Stimulated activated CD4-positive, alpha-beta T cell treated with anti-CD3 and anti-CD28 coated beads, Interleukin-15, amount 100 ng/mL, for 1 hour (primary cell): ENCODE measurements at places on chromosomes 3 and 15.

GRCh38 chr3:66113542-66113941 is 74.8 kb upstream of the MAGI1 start:
- DNase-seq = no peak

DNA sequence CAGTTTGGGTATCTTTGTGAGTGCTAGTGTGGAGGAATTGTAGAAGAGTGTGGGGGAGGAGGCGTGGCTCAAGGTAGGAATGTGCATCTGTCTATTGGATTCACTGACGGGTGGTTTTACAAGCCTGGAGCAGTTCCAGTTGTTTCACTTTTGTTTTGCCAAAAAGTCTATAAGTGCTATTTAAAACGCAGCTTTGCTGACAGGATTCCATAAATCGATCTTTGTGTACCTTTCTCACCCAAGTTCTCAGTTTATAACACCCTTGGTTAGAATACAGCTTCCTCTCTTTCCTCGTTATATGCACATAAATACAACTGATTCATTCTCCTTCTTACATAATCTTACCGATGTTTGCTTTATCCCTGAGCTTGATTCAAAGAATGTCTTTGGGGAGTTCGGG is 123.2 kb upstream of the UBE2E2 start:
- DNase-seq = no peak

DNA sequence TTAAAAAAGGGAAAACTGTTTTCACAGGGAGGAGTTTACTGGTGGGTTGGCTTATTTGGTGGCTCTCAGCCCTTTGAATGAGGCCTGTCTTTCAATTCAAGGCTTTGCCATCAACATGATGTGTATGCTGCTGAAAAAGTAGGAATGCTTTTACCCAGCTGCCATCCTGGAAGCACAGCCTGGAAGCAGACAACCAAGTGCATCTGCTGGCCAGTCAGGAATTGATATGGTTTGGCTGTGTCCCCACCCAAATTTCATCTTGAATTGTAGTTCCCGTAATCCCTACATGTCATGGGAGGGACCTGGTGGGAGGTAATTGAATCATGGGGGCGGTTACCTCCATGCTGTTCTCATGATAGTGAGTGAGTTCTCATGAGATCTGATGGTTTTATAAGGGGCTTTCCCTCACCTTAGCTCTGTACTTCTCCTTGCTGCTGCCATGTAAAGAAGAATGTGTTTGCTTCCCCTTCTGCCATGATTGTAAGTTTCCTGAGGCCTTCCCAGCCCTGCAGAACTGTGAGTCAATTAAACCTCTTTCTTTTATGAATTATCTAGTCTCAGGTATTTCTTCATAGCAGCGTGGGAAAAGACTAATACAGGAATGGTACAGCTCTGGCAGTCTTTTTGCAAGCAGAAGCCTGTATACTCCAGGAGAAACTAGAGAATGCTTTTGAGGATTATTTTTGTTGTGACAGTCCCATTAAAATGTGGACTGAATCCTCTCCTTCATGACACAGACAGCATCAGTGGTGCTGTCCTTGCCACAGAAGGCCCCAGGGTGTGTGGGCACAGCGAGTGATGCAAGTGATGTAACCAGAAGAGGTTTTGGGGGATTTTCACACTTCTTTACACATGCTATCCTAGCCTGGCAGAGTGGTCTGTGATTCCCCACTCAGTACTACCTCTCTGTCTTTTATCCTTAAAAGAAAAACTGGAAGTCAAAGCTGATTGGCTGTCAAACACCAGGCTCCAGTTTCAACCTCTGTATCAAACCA is 20.0 kb downstream of the PLCL2 start:
- DNase-seq = no peak

- no peak for DNase-seq
These were observed 2.6 kb upstream of the CHSY1 start for GRCh38 chr15:101254157-101255050.

DNA sequence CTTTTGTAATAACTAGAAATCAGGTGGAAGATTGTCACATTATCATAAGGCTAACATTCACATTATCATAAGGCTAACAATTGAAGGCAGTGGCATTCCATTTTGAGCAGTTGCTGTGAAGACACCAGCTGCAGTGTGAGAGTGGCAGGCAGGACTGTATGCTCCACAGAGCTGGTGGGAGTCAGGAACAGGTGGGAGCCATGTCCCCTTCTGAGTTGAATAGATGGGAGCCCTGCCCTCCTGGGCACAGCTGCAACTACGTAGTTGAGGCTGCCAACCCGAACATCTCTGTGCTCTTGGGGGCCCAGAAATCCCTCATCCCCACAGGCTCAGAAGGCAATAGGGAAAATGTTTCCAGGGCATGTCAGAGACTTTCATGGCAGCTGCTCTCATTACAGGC is 1627.6 kb downstream of the SI start:
- no peak for DNase-seq

- DNase-seq = no peak
These were observed 78.5 kb upstream of the CCNL1 start for GRCh38 chr3:157238457-157238856.

DNA sequence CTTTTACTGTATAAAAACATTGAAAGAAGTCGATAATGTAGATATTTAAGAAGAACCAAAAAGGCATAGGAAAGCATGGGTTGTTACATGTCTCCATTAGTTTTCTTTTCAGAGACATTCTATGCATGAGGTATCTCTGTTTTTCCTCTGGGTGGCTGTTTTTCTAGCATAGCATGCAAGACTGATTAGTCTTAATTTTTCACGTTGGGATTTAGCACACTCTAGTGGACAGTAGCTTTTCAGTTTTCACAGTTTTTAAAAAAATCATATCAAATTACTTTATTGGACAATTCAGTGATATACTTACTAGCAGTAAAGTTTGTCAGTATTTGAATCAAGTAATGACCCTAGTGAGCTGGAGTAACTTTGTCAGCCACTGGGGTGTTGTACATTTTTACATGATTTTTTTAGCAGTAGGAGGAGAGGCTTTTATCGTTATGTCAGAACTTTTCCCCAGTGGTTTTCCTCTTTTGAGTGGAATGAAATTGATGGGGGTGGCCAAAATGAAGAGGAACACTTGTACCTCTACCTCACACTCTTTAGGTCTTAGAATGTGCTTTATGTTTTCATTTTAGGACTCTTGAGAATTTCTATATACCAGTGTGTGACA is 57.2 kb downstream of the SEC22A start:
- no peak for DNase-seq

GRCh38 chr15:55289011-55289745 is 435 bp downstream of the RAB27A start:
- no peak for DNase-seq

- DNase-seq = no peak
These were observed 151.1 kb upstream of the ARHGEF26 start for GRCh38 chr3:153970047-153970446.

GRCh38 chr3:133855002-133855370 is 40.7 kb downstream of the RAB6B start:
- DNase-seq = no peak

DNA sequence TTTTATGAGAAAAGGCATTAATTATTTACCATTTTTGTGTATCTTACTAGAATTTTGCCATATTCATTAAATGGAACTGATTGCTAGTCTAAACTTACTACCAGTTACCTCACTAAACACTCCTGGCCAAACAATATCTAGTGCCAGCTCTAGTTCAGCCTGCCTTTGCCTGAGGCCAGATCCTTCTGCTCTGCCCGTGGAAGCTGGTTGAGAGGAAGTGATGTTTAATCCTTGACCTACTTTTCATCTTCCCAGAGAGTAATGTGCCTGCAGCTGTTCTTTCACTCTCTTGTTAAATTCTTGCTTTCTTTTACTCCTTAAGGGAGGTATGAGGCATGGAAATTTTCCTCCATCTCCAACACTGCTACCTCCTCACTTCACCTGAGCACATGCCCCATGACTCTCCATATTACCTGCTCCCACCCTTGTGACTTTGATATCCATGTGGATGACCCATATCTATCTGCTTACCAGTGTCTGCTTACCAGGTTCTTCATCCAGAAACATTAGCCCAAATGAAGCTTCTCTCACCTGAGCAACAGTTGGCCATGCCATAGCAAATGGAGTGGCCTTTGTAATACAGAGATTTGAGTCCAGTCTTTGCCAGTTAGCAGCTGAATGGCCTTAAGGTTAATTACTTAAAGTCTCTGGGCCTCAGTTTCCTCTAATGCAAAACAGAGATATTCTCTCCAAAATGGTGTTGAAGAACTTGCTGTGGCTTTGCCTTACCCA is 53.4 kb downstream of the UBE2E1 start:
- no peak for DNase-seq

- DNase-seq = no peak
These were observed 167.0 kb downstream of the TLE3 start for GRCh38 chr15:69930754-69931153.

DNA sequence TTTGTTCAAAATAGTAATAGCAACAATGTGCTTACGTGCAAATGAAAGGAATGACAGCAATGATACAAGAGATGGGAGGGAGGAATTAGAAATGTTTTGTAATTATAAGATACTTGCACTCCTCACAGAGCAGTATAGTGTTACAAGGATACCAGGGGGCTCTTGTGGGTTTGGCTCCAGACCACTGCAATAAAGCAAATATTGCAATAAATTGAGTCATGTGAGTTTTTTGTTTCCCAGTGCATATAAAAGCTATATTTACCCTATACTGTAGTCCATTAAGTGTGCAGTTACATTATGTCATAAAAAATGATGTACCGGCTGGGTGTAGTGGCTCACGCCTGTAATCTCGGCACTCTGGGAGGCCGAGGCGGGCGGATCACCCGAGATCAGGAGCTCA is 864.3 kb downstream of the NSUN3 start:
- DNase-seq = no peak

DNA sequence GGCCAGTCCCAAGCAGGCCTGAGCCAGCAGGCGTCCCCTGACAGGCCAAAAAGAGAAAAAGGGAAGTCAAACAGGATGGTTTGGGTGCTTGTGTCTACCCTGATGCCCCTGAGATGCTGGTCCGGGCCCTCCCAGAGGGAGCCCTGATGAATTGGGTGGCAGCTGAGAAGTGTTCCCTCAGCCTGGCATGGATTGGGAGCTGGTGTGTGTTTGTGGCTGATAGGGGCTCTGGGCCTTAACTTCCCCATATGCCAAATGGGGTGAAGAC is 1.4 kb downstream of the FBLN2 start:
- DNase-seq = no peak

- no peak for DNase-seq
These were observed 6.4 kb downstream of the TMIE start for GRCh38 chr3:46707601-46708011.

GRCh38 chr3:9679476-9680080 is 24.1 kb upstream of the CPNE9 start:
- DNase-seq = no peak

- no peak for DNase-seq
These were observed 47.4 kb downstream of the SCN5A start for GRCh38 chr3:38601956-38602550.

DNA sequence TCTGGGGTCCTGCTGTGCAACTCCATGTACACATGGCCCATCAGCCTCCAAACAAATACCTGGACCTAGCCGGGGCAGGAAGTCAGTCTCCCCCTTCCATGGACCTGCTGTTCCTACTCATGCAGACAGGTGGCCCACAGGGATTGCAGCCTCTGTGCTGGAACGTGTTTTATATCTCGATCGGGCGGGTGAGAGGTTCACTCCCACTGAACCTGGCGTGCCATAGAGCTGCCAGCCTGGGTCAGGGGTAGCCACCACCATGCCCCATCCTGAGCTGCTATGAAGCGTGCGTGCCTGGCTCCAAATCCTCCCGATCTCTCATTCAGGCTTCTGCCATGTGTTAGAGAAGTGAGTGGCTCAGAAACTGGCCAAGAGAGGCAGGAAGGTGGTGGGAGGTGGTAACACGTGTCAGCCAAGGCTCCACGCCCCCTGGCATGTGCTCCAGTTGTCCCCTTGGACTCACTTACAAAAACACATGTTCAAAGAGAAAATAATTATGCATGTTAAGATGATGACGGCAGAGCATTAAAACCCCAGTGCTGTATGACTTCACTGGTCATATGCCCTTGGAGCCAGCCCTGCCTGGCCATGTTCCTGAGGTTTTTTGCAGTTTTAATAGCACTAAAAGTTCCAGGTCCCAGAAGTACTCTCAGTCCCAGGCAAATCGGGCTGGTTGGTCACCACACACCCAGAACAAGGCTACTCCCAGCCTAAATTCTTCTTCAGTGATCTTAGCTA is 30.6 kb downstream of the CTSH start:
- no peak for DNase-seq

- no peak for DNase-seq
These were observed 30.1 kb downstream of the SH3GL3 start for GRCh38 chr15:83477172-83477807.

DNA sequence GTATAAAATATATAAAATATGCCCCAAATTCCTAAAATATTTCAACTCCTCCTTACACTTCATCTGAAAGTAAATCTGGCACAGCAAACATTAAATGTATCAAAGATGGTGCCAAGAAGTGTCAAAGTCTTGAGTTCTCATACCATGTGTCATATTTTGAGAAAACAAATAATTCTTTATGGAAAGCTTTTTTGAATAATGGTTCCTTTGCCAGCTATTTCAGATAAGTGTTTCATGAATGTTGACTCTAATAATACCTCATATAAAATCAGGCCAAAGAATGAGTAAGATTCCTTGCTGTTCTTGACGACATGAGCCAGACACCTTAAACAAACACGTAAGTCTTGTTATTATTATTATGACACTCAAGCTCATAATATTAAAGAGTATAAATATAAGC is 30.3 kb upstream of the ZNF385D start:
- DNase-seq = no peak

GRCh38 chr3:129502641-129503408 is 25.6 kb upstream of the RHO start:
- no peak for DNase-seq

GRCh38 chr15:59329570-59330350 is 42.9 kb downstream of the MYO1E start:
- no peak for DNase-seq

DNA sequence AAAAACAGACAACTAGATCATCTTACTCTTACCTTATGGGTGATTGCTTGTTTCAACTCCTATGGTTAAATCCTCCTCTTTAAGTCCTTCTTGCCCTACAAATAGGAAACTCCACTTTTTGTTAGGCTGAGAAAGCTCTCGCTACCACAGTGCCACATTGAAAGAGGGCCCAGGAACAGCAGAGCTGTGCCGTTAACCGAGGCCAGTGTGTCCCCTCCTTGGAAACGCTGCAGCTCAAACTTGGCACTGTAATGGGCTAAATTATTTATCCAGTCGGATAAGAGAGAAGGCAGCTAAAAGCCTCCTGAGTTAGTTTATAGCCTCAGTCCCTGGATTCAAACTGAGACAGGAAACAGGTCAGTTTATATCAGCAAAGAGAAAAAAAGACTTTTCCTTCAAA is 46.1 kb downstream of the KBTBD12 start:
- no peak for DNase-seq

- DNase-seq = no peak
These were observed 4.4 kb upstream of the ATP13A4 start for GRCh38 chr3:193559100-193559499.

- DNase-seq = no peak
These were observed 2.8 kb downstream of the TAGLN3 start for GRCh38 chr3:112001526-112001925.

- no peak for DNase-seq
These were observed 845.4 kb downstream of the NAALADL2 start for GRCh38 chr3:175704366-175705055.

- DNase-seq = no peak
These were observed 244.6 kb downstream of the ARPP21 start for GRCh38 chr3:35883929-35884328.

- DNase-seq = no peak
These were observed 301.4 kb upstream of the TGFBR2 start for GRCh38 chr3:30305021-30305420.
